ENCODE measurements at places on chromosomes 3 and 15. TPM values are rescaled to one million over a fixed set of nuclear protein-coding genes. Genes with fewer than 3 reads are reported as not detected.

Gene UPK1B
- 2.3 TPM for polyA plus RNA-seq

Gene RBP2
- polyA plus RNA-seq, result 0.38 TPM

Gene ZPLD1
- 1.0 TPM for polyA plus RNA-seq

Gene ADIPOQ
- not detected for polyA plus RNA-seq

Gene IQCF6
- not detected for polyA plus RNA-seq

Gene SLCO2A1
- 13.2 TPM for polyA plus RNA-seq

Gene RTP1
- polyA plus RNA-seq, result 1.5 TPM

Gene SPTBN5
- 4.2 TPM for polyA plus RNA-seq

Gene SOX14
- polyA plus RNA-seq, result 0.92 TPM

Gene PLSCR5
- polyA plus RNA-seq, result 2.6 TPM

Gene RASL12
- 6.4 TPM for polyA plus RNA-seq

Gene KLHL40
- 0.21 TPM for polyA plus RNA-seq

- no peak overlapping the region for H3K27ac ChIP-seq
- H3K27me3 ChIP-seq, result no peaks in the 10 kb centered on the region
- no peaks in the 10 kb centered on the region for H3K36me3 ChIP-seq
- no peak for DNase-seq
- H3K4me1 ChIP-seq, result no peaks in the 10 kb centered on the region
Measured at GRCh38 chr3:138899351-138899991, 47.5 kb downstream of the FOXL2 start.

DNA sequence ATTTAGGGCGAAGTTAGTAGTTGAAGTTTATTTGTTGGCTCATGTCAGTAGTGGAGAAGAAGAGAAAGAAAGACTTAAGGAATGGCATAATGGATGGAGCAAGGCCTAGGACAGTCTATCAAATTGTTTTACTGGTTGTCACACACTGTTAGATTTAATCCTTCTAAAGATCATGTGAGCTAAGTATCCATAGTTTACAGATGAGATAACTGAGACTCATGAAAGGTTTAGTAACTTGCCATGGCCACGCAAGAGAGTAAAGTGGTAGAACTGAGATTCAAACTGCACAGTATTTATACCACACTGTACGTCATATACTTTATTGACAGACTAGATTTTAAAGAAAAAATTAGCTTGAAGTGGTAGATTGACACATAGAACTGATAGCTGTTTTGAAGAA lies 11.4 kb downstream of the SPRED1 start:
- no peaks in the 10 kb centered on the region for H3K27me3 ChIP-seq

DNA sequence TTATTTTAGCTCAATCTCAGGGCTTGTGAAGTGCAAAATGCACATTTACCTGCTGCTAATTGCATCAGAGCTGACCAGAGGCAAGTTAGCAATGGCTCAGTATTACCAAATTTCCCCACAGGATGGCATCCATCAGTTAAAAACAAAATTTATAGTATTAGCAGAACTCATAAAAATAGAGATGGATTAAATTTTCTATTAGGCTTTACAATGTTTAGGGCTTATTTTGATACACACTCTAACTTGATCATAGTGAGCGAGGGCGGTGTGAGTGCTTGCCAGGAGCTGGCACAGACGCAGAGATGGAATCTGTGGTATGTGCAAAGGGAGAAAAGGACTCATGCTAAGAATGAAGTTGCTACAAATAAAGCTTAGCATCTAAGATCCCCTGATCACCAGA lies 241.0 kb downstream of the NSUN3 start:
- no peak overlapping the region for H3K4me3 ChIP-seq
- H3K4me1 ChIP-seq, result no peaks in the 10 kb centered on the region
- no peak for DNase-seq
- no peaks in the 10 kb centered on the region for H3K27me3 ChIP-seq
- no peaks in the 10 kb centered on the region for H3K36me3 ChIP-seq

GRCh38 chr3:11930084-11930483 lies 74.1 kb upstream of the SYN2 start:
- no peaks in the 10 kb centered on the region for H3K36me3 ChIP-seq
- H3K4me3 ChIP-seq, result no peak overlapping the region
- no peaks in the 10 kb centered on the region for H3K27me3 ChIP-seq

- no peak overlapping the region for H3K4me3 ChIP-seq
- H3K36me3 ChIP-seq, result peaks cover 43% of the 10 kb centered on the region
- no peak for DNase-seq
- peaks cover 9% of the 10 kb centered on the region for H3K4me1 ChIP-seq
Measured at GRCh38 chr3:15092686-15093085, 6.3 kb downstream of the RBSN start.

GRCh38 chr3:192745150-192745549 lies 17.8 kb upstream of the FGF12 start:
- no peak for DNase-seq
- H3K4me3 ChIP-seq, result no peak overlapping the region
- H3K36me3 ChIP-seq, result no peaks in the 10 kb centered on the region
- no peaks in the 10 kb centered on the region for H3K4me1 ChIP-seq
- no peaks in the 10 kb centered on the region for H3K27me3 ChIP-seq
- H3K27ac ChIP-seq, result no peak overlapping the region

- H3K27me3 ChIP-seq, result no peaks in the 10 kb centered on the region
- no peak for DNase-seq
- H3K4me3 ChIP-seq, result no peak overlapping the region
Measured at GRCh38 chr3:28206479-28206878, 34.9 kb upstream of the CMC1 start.

GRCh38 chr3:72448858-72449257 lies 399.4 kb downstream of the SHQ1 start:
- H3K27me3 ChIP-seq, result no peaks in the 10 kb centered on the region
- no peak overlapping the region for H3K4me3 ChIP-seq
- H3K4me1 ChIP-seq, result peaks cover 6% of the 10 kb centered on the region
- no peaks in the 10 kb centered on the region for H3K36me3 ChIP-seq
- H3K27ac ChIP-seq, result no peak overlapping the region

GRCh38 chr3:183779896-183780465 lies 45.4 kb downstream of the MAP6D1 start:
- DNase-seq, result no peak
- no peaks in the 10 kb centered on the region for H3K27me3 ChIP-seq
- H3K27ac ChIP-seq, result no peak overlapping the region

- H3K27ac ChIP-seq, result no peak overlapping the region
- H3K27me3 ChIP-seq, result no peaks in the 10 kb centered on the region
- no peaks in the 10 kb centered on the region for H3K36me3 ChIP-seq
- DNase-seq, result no peak
- H3K4me3 ChIP-seq, result no peak overlapping the region
Measured at GRCh38 chr3:191008074-191008473, 145.6 kb upstream of the GMNC start.

GRCh38 chr3:170244576-170244975 lies 22.4 kb downstream of the PRKCI start:
- DNase-seq, result no peak
- H3K27me3 ChIP-seq, result no peaks in the 10 kb centered on the region
- H3K4me3 ChIP-seq, result no peak overlapping the region
- H3K27ac ChIP-seq, result no peak overlapping the region

DNA sequence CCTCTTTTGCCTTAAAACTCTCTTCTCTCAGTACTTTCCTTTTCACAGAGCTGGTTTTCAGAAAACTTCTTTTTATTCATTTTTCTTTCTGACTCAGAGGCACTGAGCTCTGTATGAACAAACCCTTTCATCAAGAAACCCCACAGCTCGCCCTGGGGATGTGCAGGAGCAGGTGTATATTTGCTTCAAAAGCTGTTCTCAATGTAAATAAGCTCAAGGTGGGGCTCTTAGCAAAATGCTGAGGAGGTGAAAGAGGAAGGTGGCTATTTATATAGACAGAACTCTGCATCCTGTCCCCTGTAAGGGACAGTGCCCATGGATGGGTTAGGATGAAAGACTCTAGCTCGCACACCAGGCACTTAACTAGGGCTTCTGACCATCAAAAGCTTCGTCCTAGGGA lies 302.0 kb downstream of the WDR72 start:
- H3K4me1 ChIP-seq, result no peaks in the 10 kb centered on the region
- no peak overlapping the region for H3K27ac ChIP-seq
- H3K27me3 ChIP-seq, result no peaks in the 10 kb centered on the region

DNA sequence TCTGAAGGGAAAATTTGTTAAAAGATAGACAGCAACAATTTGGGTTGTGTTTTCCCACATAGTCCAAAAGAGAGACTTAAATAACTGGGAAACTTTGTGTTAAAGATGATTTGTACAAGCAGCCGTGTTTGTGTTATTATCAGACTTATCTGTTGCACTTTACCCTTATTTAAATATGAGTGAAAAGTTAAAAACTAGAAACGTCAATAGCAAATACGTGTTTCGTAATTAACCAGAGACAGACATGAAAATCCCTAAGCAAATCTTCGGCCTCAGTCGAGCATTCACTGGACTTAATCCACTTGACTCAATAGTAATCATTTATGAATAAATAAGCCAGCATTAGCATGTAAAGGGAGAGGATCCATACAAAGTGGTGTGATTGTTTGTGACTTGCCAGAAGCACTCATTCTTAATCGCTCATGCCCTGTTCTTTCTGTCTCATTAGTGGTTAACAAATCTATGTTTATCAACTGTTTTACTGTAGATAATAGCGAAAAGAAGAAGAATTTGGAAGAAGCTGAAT lies 34.2 kb downstream of the BLM start:
- H3K36me3 ChIP-seq, result no peaks in the 10 kb centered on the region
- H3K4me1 ChIP-seq, result no peaks in the 10 kb centered on the region
- no peaks in the 10 kb centered on the region for H3K27me3 ChIP-seq
- H3K4me3 ChIP-seq, result no peak overlapping the region
- no peak overlapping the region for H3K27ac ChIP-seq
- no peak for DNase-seq

- H3K4me1 ChIP-seq, result peaks cover 32% of the 10 kb centered on the region
- peaks cover 25% of the 10 kb centered on the region for H3K27me3 ChIP-seq
- DNase-seq, result no peak
- no peaks in the 10 kb centered on the region for H3K36me3 ChIP-seq
Measured at GRCh38 chr3:14806641-14807263, 12.0 kb upstream of the FGD5 start.

- H3K27me3 ChIP-seq, result no peaks in the 10 kb centered on the region
- no peak overlapping the region for H3K27ac ChIP-seq
- H3K4me3 ChIP-seq, result no peak overlapping the region
Measured at GRCh38 chr3:194489736-194490612, 3.2 kb upstream of the ATP13A3 start.

DNA sequence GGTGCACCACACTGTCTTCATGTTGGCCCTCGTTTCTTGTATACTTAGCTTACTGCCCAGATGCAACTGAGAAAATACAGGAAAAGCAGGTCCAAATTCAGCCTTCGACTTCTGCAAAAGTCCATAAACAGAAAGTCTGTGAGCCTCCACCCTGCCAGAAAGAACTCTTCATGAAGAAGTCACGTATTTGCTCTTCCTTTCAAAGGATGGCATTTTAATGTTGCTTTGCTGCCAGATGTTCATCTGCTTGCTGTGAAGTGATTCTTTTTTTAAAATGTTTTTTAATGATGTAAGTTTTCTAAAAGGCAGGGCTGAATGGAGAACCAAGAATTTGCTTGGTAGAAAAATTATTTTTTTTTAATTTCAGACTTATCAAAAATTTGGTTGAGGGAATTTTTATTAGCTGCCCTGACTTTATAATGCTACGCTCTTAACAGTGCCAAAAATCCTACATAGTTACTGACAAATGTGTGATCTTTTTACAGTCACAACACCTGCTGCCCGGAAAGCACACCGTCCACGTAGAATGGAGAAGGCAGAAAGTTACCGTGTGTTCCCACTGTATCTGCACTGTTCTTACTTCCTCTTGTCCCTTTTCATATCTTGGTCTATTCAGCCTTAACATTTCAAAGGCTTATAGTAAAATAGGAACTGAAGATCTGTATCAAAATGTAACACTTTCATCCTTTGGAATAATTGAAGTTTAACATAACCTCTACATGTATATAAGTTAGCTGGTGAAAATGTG lies 136.3 kb downstream of the LRRC28 start:
- peaks cover 4% of the 10 kb centered on the region for H3K36me3 ChIP-seq
- no peaks in the 10 kb centered on the region for H3K4me1 ChIP-seq
- no peak overlapping the region for H3K4me3 ChIP-seq
- no peak overlapping the region for H3K27ac ChIP-seq

DNA sequence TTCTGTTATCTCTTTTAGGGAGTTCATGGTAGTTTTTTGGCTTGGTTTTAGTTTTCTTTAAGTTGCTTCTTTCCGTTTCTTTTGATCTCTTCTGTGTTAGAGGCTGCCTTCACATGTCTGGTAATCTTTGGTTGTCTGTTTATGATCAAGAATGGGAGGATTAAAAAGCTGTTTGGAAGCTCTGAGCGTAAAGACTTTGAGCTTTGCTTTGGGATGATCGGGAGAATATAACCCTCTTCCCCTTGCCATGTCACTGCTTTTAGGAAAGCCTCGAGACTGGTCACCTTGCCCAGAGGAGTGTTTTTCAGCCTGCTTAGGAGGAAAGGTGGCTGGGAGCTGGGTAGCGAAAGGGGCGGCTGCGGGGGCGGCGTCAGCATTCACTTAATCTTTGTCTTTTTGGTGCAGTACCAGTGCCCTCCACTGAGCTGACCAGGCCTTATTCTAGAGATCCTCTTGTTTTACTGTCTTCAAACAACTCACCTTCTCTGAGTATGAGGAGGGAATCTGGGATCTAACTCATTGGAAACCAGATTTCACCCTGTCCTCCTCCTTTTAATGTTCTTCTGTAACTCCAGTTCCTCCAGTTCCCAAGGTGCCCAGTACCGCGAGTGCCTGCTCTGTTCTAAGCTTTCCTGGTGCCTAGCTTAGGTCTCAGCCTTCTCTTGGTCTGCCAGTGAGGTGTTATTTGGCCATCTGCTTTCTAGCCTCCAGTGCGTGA lies 15.5 kb downstream of the TATDN2 start:
- no peaks in the 10 kb centered on the region for H3K27me3 ChIP-seq
- H3K4me3 ChIP-seq, result no peak overlapping the region
- peaks cover 42% of the 10 kb centered on the region for H3K36me3 ChIP-seq

- DNase-seq, result peak; percentile 8
- no peak overlapping the region for H3K4me3 ChIP-seq
- H3K27me3 ChIP-seq, result no peaks in the 10 kb centered on the region
- no peaks in the 10 kb centered on the region for H3K36me3 ChIP-seq
- no peak overlapping the region for H3K27ac ChIP-seq
- H3K4me1 ChIP-seq, result peaks cover 5% of the 10 kb centered on the region
Measured at GRCh38 chr3:64120876-64121275, 97.6 kb upstream of the PSMD6 start.

DNA sequence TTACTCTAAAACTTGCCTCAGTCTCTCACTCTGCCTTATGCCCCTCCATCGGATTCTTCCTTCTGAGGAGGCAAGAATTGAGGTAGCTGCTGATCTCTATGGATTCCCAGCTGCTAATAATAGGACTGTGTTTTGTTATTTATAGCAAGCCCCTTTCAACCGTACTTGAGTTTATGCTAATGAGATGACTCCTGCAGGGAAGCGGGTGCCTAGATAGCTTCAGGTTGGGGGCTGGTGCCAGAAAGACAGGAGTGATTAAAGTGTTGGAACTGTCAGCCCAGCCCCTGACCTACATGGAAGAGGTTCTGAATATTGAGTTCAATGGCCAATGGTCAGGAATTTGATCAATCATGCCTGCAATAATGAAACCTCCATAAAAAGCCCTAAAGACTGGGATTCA lies 21.8 kb upstream of the LIMD1 start:
- H3K27me3 ChIP-seq, result no peaks in the 10 kb centered on the region
- H3K36me3 ChIP-seq, result no peaks in the 10 kb centered on the region
- no peak overlapping the region for H3K27ac ChIP-seq
- peaks cover 5% of the 10 kb centered on the region for H3K4me1 ChIP-seq

- no peak overlapping the region for H3K4me3 ChIP-seq
- H3K4me1 ChIP-seq, result peaks cover 12% of the 10 kb centered on the region
- DNase-seq, result no peak
- no peaks in the 10 kb centered on the region for H3K27me3 ChIP-seq
- H3K27ac ChIP-seq, result no peak overlapping the region
Measured at GRCh38 chr15:93298901-93299300, 209.9 kb upstream of the RGMA start.

GRCh38 chr3:100089812-100090668 lies 24.3 kb downstream of the FILIP1L start:
- no peak for DNase-seq
- no peaks in the 10 kb centered on the region for H3K4me1 ChIP-seq
- H3K36me3 ChIP-seq, result no peaks in the 10 kb centered on the region
- H3K4me3 ChIP-seq, result no peak overlapping the region

Data from spinal cord (tissue), 10 donors.